ENCODE measurements at places on chromosomes 12 and 14. TPM values are rescaled to one million over a fixed set of nuclear protein-coding genes. Genes with fewer than 3 reads are reported as not detected.

Gene SCNN1A
- total RNA-seq: not detected

GRCh38 chr14:67068251-67068650 is 121.0 kb upstream of the GARIN2 start:
- no peak for DNase-seq

DNA sequence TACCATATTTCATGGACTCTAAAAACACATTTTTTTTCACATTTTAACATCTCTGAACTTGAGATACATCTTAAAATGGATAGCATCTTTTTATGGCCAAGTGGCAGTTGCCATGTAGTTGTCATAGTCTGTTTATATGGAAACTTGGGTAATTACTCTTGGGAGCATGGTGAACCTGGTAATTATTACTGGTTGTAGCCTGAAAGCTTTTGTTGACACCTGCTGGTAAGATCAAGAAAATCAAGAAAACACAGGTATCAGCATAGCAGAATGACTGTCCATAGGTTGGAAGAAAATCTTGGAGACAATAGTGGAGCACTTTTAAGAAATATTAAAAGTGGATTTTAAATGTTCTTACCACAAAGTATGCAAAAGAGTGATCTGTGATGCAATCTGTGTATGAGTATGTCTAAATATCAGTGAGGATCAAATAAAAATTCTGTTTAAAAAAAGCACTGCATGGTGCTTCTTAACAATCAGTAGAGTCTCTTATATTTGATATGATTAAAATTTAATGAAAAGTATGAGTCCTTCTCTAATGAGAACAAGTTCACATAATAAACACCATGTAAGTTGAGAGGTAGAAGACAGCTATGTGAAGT is 44.2 kb downstream of the TTC8 start:
- no peak for DNase-seq

DNA sequence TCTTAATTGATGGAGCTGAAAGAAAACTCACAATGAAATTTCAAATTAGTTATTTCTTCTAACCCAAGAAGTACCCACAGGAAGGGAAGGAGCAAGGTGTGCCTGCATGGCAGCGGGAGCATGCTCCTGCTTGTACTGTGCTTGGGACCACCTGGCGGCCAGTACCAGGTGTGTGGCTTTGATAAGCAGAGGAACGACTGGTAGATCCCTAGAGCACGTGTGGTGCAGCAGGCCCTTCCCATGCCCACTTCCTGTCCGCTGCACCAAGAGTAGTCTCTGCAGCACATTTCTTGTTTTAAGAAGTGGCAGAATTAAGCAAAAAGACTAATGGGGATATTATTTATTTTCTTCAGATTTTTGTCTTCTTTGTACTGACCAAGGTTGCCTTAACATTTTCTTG is 122.3 kb upstream of the ATF1 start:
- no peak for DNase-seq

Gene CCDC175
- not detected for total RNA-seq
